ENCODE measurements at places on chromosomes 5 and 9.

DNA sequence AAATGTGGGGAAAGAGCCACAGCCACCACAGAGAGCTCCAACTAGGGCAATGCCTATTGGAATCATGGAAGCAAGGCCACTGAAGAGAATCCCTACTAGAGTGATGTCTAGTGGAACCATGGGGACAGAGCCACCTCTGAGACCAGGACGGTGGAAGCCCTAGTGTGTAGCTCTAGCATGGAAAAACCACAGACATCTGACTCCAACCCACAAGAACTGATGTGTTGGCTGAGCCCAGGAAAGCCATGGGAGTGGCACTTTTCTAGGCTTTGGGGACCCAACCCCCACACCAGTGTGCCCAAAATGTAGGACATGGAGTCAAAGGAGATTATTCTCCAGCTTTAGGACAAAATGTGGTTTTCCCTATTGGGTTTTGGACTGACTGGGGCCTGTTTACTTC, 721.9 kb downstream of the BRINP1 start:
- no peak for DNase-seq

DNA sequence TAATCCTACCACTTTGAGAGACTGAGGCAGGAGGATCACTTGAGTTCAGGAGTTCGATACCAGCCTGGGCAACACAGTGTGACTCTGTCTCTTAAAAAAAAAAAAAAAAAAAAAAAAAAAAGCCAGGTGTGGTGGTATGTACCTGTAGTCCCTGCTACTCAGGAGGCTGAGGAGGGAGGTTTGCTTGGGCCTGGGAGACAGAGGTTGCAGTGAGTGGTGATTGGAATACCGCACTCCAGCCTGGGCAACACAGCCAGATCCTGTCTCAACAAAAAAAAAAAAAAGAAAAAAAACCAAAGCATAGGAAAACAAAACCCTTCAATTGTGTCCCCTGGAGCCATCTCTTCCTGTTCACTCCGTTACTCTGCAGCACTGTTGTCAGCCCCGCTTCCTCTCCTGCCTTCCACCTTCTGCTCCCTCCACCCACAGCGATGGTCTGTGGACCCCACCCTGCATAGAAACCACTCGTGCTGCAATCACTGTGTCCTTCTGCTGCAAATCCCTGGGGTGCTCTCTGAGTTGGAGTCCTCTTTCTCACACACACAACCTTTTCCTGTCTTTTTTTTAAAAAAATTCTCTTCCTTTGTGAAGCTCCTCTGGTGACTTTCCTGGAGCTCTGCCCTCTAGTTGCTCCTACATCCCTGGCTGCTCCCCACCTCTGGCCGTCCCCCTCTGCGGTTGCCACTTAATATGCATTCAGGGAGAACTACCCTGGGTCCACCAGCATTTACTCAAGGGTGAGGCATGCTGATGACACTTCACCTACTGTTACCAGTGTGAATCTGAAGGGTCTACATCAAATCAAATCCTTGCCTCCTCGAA, 22.2 kb downstream of the CCT5 start:
- DNase-seq = no peak

DNA sequence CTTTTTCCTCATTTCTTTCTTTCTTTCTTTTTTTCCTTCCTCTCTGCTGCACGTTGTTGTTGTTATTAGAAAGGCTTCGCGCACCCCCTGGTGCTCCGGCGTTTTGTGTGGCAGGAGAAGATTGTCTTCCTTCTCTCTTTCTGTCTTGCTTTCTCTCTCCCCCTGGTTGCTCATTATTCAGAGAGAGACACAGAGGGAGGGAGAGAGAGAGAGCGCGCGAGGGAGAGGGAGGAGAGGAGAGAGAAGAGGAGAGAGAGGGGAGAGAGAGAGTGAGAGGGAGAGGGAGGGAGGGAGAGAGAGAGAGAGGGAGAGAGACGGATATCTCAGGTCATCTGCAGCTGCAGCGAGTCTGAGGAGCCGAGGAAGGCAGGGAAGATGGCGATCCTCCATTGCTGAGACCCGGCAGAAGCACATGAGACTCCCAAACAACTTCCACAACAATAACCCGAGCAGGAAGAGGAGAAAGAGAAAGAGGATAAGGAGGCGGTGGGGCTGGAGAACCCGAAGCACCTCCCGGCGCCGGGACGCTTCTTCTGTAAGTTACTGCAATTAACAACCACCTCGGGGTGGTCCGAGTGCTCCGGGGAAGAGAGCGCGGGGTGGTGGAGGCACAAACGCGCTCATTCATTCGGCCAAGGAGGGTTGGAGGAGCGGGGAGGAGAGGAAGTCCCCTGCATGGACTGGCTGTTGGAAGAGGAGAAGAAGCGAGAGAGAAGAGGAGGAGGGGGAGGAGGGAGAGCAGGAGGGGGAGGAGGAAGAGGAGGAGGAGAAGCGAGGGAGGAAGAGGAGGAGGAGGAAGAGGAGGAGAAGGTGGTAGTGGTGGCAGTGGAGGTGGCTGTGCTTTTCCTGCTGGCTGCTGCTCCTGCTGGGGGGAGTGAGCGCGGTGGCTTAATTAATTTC, at the start of gene ZNF462:
TSS of gene ZNF462 (plus strand) at position 346 of the 900 bp plus-strand sequence. CDS start 60,218 bp downstream, outside the sequence.
- DNase-seq = peak; percentile 66

DNA sequence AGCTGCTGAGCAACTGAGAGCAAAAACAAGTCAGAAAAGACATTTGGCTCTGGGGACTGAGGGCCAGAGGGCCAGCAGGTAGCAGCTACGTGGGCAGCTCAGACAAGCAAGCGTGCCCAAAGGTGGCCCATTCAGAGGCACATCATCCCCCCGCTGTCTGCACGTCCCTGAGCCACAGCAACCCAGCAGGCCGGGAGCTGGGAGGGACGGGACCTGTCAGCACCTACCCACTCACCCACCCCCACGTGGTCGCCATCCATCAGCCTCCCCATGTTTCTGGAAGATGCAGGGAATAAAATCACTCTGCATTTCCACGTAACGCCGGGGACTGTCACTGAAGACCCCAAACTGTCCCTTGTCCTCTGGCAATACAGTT, 167.8 kb downstream of the COL23A1 start:
- no peak for DNase-seq
